KBM-7 (cell line): ENCODE measurements at places on chromosomes 3 and 15.

- DNase-seq = no peak
Measured at GRCh38 chr15:47209591-47209990, 507.7 kb upstream of the SEMA6D start.

DNA sequence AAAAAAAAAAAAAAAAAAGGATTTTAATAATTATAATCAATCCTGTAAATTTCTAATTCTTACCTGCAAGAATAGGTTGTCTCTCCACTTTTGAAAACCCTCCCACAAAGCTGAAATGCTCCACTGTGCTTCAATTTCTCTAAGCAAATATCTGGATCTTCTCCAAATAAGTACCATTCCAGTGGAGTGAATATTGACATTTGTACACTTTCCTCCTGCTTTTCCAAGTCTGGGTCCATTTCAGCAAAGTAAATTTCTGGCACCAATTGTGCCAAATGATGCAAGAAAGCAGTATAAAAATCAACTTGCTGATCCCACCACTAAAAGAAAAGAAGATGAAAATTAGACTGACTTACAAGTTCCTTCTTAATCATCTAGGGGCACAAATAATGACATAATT, 19.9 kb downstream of the UBR1 start:
- no peak for DNase-seq

DNA sequence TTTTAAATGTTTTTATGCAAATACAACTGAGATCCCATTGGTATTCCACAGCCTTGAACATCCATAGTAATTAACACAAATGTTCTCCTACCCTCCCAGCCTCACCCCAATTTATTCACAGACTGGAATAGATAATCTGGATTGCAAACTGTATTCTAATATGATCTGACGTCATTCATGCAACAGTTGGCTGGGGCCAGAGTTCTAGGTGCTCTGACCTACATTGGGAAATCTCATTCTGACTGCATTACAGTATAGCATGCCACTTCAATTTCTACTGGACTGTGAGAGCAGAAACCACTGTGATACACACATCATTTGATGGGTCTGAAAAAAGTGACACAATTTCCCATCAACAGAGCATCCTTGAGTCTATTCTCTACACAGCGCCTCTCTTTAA, 403.1 kb downstream of the MAGI1 start:
- DNase-seq = no peak

DNA sequence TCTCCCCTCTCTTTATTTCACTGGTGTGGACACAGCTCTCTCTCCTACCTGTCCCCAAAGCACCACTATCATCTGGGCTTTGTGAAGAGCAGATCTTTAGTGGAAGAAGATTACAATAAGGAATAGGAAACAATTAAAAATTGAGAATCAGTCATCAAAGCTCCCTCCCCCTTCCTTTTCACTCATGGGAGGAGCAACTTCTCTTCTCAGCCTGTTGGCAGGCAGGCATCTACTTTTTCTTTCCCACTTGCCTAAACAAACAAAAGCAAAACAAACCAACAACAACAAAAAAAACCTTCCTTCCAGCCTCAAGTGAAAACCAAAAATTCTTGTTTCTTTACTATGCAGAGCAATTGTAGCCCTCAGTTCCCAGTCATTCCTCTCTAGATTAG, 125.5 kb upstream of the BHLHE40 start:
- no peak for DNase-seq

- DNase-seq = no peak
Measured at GRCh38 chr3:133394561-133395311, 5.1 kb upstream of the BFSP2 start.

DNA sequence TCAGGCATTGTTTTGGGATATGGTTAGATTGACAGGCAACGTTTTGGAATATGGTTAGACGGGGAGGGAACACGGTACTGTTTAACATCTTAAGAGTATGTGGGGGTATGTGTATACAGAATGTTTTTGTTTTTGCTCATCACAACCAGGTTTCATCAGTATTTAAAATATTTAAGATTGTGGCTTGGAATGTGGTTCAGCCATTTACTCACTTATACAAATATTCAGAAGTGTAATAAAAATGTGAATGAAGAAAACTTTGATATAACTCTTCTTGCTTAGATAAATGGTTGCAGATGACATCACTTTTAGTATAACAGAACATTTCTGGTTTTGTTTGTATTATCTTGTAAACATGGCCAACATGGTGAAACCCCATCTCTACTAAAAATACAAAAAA, 3.9 kb upstream of the PAK2 start:
- DNase-seq = no peak

DNA sequence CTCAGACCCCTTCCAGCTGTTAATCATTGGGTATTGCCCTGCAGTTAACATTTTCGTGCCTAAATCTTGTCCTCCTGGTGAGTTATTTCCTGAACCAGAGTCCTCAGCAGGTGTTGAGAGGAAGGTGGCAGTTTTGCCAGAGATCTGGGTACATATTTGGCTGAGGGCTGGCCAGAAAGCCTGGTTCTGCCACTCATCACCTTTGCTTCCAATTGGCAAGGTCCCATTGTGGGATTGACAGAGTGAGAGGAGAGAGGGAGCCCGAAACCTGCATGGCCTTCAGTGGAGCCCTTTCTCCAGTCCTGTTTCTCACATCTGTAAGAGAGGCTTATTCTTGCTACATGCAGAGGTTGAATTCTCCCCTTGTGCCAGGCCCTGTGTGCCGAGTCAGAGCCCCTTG, 8.9 kb upstream of the TKT start:
- DNase-seq = no peak

DNA sequence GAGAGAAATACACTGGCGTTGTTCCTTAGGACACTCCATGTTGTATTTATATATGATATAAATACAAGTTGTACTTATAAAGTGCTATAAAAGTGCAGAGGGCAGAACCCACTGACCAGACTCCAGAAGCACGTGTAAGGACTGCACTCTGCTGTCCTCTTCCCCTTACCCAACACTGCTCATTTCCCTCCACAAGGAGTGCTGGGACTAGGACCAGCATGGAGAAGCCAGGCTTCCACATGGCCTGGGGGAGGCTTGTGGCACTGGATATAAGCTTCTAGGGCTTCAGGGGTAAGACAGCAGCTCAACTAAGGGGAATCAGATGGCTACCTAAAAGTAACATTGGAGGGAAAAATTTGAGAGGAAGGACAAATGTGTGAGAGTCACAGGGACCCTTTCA, 556.9 kb downstream of the IGSF11 start:
- no peak for DNase-seq

DNA sequence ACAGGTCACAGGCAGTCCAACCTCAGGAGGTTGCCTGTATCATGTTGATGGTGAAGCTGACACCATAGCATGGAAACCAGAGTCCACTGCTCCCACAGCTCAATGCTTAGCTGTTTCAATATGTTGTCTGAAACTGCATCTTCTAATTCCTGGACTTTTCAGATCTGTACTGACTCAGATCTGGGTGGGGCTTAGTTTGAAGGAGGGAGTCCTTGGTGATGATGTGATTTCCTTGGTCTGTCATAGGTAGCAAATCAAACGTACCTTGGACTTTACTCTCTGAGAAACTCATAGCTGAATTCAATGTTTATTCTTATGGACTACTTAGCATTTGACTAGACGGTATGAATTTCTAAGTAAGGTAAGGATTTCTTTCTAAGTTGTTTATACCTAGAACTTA, at the start of gene HHLA2:
Gene HHLA2 (plus strand): TSS at position 310 of the 400 bp plus-strand sequence. CDS start 55,266 bp downstream, outside the sequence.
- DNase-seq = no peak

- DNase-seq = no peak
Measured at GRCh38 chr3:38989917-38990510, 61.7 kb downstream of the SCN11A start.
